ENCODE measurements at places on chromosomes 2 and 18.
A peak's percentile ranks its signal among the peaks of the same experiment; 100 is the strongest.

DNA sequence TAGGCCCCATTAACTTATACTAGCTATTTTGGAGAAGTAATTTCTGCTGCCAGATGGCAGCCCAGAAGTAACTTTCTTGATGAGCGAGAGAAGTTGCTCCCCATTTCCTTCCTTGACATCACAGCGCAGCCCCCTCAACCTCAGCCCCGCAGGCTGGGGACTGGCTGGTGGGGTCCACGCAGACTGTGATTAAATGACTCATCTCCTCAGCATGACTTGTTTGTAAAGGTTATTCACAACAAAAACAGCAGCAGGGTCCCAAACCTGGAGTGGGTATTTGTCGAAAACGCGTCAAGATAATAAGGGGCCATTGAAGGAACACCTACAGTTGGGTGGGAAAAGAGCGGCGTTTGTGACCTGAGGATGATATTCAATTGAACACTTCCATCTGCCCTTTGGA, 120.6 kb downstream of the TXNL1 start:
- no peak for DNase-seq

- DNase-seq, result no peak
Measured at GRCh38 chr2:79101024-79101423, 13.2 kb upstream of the REG1B start.

- DNase-seq, result no peak
Measured at GRCh38 chr2:203718087-203718486, 11.6 kb downstream of the CD28 start.

GRCh38 chr2:18791172-18791797, 201.9 kb upstream of the NT5C1B start:
- DNase-seq, result peak; percentile 16

DNA sequence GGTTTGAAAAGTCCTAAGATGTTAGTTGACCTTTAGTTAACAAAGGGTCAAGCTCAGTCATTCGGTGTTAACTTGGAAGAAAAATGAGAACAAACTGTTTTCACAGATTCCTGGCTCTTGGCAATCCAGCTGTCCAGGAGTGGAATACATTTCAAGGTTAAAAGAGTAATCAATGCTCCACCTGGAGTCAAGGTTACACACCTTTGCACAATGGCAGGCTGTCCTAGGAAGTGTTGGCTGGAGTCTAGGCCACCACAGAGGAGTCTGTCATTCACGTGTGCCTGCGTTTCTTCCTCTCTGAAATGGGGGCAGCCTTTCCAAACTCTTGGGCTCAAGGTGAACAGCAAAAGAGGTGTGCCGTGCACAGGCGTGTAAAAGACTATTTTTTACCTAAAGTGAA, 6.3 kb upstream of the ID2 start:
- no peak for DNase-seq

DNA sequence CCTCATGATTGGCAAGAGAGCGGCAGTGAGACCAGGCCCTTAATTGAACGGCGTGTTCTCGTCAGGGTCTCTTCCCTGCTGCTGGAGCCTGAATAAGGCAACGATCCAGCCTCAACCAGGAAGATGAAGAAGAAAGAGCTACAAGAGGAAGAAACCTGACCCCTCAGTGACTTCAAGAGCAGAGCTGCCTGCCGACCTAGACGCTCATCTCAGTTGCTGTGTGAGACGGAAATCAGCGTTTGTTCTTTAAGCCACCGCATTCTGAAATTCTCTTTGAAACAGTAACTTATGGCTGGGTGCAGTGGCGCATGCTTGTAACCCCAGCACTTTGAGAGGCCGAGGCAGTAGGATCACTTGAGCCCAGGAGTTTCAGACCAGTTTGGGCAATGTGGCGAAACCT, 29.6 kb upstream of the KCNG3 start:
- no peak for DNase-seq

GRCh38 chr2:148842050-148842449, 33.0 kb upstream of the KIF5C start:
- no peak for DNase-seq

- DNase-seq, result peak; percentile 54
Measured at GRCh38 chr2:229780856-229781773, 66.8 kb upstream of the DNER start.

DNA sequence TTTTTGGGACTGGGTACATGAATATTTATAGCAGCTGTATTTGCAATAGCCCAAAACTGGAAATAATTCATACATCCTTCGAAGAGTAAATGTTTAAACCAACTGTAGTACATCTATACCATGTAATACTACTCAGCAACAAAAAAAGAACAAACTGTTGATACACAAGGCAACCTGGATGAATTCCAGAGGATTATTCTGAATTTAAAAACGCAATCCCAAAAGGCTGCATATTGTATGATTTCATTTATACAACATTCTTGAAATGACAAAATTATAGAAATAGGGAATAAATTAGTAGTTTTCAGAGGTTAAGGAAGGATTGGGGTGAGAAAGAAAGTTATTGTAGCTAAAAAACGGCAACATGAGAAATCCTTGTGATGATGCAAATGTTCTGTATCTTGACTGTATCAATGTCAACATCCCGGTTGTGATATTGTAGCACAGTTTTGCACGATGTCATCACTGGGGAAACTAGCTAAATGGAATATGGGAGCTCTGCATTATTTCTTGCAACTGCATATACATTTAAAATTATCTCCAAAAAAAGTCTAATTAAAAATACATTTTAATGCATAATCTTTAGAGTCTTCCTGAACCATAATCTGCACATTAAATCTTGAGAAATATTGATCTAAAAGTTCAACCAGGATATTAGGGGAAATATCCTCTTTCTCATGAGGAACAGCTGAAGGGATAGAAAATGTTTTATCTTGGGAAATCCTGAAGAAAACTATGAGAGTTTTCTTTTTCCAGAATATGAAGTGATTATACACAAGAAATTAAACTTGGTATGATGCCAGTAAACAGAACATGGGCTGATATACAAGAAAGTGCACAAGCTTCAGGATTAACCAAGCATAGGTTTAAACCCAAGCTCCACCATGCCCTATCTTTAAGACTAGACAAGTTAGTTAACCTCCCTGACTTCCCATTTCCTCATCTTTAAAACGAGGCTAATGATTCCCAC, 21.9 kb downstream of the EVA1A start:
- no peak for DNase-seq

DNA sequence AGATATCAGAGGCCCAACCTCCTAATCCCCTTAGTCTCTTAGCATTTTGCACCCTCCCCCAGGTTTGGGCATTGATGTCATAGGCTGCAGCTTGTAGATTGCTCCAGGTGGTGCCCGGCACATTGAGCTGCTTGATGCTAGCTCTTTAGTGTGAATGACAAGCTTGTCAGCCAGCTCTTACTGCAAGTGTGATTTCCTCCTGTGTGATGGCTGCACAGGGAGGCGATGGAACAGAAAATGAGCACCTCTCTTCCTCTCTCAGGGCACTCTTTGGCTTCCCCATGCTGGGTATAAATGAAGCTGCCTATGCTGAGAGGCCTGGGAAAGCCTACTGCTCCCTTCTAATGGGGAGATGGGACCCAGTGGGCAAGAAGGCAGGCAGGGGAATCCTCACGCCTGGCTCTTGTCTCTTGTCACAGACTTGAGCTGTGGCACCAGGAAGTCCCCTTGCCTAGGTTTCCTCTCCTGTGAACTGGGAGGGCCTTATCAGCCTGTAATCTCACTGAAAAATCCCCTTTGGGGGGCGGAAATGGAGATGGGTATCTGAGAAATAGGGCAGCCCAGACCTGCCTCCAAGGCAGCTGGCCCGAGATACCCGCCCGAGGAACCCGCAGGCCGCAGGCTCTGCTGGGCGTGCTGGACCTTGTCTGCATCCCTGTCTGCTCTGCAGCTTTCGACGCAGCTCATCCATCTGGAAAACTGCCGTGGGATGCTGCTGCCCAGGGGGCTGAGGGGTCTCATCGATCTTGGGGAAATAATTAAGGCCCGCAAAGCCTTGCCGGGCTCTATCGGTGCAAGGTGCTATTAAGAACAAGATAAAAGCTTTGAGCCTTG, 163.5 kb upstream of the CXCR4 start:
- DNase-seq, result no peak

DNA sequence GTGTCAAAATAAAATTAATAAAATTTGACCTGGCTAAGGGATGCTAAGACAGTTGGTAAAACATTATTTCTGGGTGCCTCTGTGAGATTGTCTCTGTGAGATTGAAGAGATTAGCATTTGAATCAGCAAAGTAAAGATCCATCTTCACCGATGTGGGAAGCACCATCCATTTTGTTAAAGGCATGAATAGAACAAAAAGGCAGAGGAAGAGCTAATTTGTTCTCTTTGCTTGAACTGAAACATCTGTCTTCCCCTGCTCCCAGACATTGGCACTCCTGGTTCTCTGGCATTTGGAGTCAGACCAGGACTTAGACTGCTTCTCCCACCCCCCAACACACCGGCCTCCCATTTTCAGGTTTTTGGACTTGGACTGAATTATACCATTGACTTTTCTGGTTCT, 603.8 kb upstream of the LINC00305 start:
- DNase-seq, result no peak

DNA sequence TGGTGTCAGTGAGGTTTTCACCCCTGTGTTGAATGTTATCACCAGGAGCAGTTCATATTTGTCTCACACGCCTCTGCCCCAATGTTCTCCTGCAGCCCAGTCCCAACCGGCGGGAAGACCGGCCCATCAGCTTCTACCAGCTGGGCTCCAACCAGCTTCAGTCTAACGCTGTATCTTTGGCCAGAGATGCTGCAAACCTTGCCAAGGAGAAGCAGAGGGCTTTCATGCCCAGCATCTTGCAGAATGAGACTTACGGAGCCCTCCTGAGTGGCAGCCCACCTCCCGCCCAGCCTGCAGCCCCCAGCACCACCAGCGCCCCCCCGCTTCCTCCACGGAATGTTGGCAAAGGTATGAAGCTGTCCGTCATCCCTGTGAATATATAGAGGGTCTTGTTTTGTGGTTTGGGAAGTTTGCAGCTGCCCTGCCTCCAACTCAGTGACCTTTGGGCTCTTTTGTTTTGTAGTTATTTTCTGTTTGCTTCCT, 35.1 kb downstream of the ITGB1BP1 start:
- no peak for DNase-seq
